Glutamatergic neuron (in vitro differentiated cells): ENCODE measurements at places on chromosomes 2 and 18. TPM values are rescaled to one million over a fixed set of nuclear protein-coding genes. Genes with fewer than 3 reads are reported as not detected.

Gene G6PC2
- not detected for total RNA-seq

DNA sequence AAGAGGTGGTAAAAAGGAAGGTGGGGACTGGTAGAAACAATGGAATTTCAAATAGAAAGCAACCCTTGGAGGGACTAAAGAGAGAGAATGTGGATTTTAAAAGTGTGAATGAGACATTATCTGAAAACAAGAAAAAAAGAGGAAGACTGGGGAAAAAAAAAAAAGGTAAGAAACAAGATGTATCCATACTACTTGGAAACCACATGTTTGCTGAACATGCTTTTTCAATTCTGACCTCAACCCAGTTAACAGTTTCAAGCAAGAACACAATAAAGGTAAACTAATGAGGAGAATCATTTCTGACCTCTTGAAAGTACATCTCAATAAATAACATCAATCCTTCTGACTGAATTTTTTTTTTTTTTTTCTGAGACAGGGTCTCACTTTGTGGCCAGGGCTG lies 2.6 kb downstream of the FARSB start:
- no peak overlapping the region for H3K27ac ChIP-seq
- peaks cover 6% of the 10 kb centered on the region for H3K27me3 ChIP-seq
- H3K4me3 ChIP-seq: no peak overlapping the region
- no peak for DNase-seq
- H3K36me3 ChIP-seq: no peaks in the 10 kb centered on the region

Gene GALM
- 1.0 TPM for total RNA-seq

GRCh38 chr2:24253303-24253919 lies 78.6 kb downstream of the FAM228A start:
- H3K4me3 ChIP-seq: no peak overlapping the region
- no peak overlapping the region for H3K27ac ChIP-seq
- H3K4me1 ChIP-seq: no peaks in the 10 kb centered on the region
- no peak for DNase-seq
- H3K36me3 ChIP-seq: no peaks in the 10 kb centered on the region

- H3K36me3 ChIP-seq: no peaks in the 10 kb centered on the region
- no peaks in the 10 kb centered on the region for H3K4me1 ChIP-seq
- no peak overlapping the region for H3K4me3 ChIP-seq
- H3K27me3 ChIP-seq: peaks cover 1% of the 10 kb centered on the region
- DNase-seq: no peak
Observed at GRCh38 chr2:38174646-38175423, 98.9 kb upstream of the CYP1B1 start.

GRCh38 chr18:58777471-58777870 lies 87.2 kb upstream of the ZNF532 start:
- peaks cover 3% of the 10 kb centered on the region for H3K4me1 ChIP-seq
- no peak overlapping the region for H3K27ac ChIP-seq
- no peaks in the 10 kb centered on the region for H3K36me3 ChIP-seq

- H3K36me3 ChIP-seq: no peaks in the 10 kb centered on the region
- H3K27ac ChIP-seq: no peak overlapping the region
- H3K4me3 ChIP-seq: no peak overlapping the region
- no peaks in the 10 kb centered on the region for H3K27me3 ChIP-seq
- DNase-seq: no peak
- peaks cover 2% of the 10 kb centered on the region for H3K4me1 ChIP-seq
Observed at GRCh38 chr2:190443778-190444481, 35.8 kb downstream of the MFSD6 start.

GRCh38 chr2:186716004-186716403 lies 22.1 kb downstream of the FAM171B start:
- peaks cover 61% of the 10 kb centered on the region for H3K4me1 ChIP-seq
- H3K27ac ChIP-seq: no peak overlapping the region
- H3K36me3 ChIP-seq: no peaks in the 10 kb centered on the region
- H3K4me3 ChIP-seq: no peak overlapping the region

DNA sequence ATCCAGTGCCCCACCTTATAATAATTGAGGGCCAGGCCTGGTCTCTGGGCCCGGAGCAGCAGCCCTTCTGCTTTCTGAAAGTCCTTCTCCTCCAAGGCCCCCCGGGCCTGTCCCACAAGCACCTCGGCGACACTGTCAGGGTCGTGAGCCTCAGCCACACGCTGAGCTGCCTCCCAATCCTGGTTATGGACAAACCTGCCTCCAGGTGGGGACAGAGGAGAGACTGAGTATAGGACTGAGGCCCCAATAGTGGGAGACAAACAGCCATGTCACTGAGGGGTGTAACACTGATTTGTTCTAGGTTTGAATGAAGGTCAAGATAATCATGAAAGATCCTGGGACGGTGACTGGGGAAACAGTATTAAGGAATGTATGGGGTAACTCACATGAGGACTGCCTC lies 11.8 kb downstream of the KRTCAP3 start:
- H3K36me3 ChIP-seq: peaks cover 6% of the 10 kb centered on the region
- no peak overlapping the region for H3K27ac ChIP-seq
- no peaks in the 10 kb centered on the region for H3K27me3 ChIP-seq
- DNase-seq: no peak
- peaks cover 1% of the 10 kb centered on the region for H3K4me1 ChIP-seq
- no peak overlapping the region for H3K4me3 ChIP-seq

DNA sequence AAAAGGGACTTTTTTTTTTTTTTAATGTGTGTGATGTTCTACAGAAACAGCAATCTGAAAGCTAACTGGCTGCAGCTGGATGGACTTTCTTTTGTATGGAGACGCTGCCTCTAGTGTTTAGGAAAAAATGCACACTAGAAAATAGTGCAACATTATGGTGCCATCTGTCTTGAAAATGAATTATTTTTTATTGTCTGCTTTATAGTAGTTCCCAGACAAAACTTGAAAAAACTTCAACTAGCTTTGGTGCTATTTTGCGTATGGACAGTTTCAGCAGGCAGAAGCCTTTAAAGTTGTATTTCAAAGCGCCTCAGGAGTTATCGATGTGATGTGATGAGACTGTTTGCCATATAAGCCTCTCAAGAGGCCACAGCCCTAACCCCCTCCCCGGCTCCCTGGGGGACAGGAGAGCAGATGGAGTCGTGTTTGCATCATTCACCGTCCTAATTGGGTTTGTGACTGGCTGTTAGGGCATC lies 86.9 kb downstream of the LTBP1 start:
- H3K27ac ChIP-seq: peak overlapping the region; percentile 95
- H3K4me1 ChIP-seq: peaks cover 32% of the 10 kb centered on the region
- H3K4me3 ChIP-seq: peak overlapping the region; percentile 78
- H3K36me3 ChIP-seq: no peaks in the 10 kb centered on the region
- DNase-seq: peak; percentile 96
- H3K27me3 ChIP-seq: peaks cover 2% of the 10 kb centered on the region

DNA sequence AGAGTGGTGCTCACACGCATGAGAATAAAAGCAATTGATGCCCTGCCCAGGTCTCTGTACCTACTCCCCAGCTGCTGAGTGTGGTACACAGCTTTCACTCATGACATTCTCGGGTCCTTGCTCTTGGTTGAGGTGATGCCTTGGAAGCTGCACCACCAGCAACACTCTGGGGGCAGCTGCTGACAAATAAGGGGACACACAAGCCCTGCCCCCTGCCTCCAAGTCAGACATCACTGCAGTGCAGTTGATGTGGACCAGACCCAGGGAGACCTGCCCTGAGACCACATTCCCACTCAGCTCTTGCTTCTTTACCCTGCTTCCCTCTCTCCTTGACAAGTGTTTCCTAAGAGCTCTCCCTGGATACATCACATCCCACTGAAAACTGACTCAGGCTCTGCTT lies 225.6 kb downstream of the ZBTB7C start:
- no peaks in the 10 kb centered on the region for H3K36me3 ChIP-seq
- no peak overlapping the region for H3K27ac ChIP-seq
- H3K27me3 ChIP-seq: no peaks in the 10 kb centered on the region
- H3K4me1 ChIP-seq: peaks cover 24% of the 10 kb centered on the region
- H3K4me3 ChIP-seq: no peak overlapping the region

DNA sequence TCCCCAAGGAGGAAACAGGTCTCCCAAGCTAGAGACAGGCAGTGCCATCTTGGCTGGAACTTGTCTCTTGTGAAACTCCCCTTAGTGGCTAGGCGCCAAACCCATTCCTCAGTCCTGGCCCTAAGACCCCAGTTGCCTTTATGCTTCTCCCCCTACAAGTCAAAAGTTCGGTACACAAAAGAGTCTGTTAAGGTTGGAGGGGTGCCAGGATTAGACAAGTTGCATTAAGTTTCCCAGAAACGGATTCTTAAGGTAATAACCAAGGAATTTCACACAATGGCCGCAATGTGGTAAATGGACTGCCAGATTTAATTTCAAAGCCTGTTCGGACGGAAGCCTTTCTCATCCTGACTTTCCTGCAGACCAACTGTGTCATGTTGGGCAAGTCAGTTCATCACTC lies 80.7 kb downstream of the CCBE1 start:
- DNase-seq: no peak
- H3K4me1 ChIP-seq: no peaks in the 10 kb centered on the region
- no peaks in the 10 kb centered on the region for H3K27me3 ChIP-seq

DNA sequence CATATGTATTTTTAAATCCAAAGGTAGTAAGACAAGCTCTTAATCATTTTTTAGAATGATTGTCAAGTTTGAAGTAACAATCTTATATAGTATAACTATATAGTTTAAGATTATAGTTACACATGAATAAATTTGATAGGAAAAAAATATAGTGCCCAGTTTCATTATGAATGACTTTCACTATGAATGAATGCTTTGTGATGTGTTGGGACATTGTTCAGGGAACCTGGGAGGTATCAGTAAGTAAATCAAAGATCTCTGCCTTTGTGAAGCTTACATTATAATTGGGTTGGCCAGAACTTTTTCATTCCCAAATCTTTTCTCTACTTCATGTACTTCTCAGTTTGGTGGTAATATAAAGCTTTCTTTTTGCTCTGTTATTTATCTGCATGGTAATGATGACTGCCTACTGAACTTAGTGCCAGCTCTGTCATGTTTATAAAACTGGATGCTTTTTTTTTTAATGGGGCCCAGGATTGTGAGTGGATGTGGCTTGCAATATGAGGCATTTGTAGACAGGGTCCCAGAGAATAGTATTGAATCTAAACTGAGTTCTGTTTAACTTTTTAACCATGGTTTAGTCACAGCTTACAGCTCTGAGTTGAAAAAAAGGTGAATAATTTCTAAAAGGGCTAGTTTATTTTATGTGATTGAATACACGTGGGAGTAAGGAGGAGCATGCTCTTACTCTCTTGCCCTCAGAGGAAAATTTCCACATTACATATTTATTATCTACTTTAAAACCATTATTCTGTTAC lies 23.3 kb downstream of the GLS start:
- no peak overlapping the region for H3K4me3 ChIP-seq
- no peak for DNase-seq

DNA sequence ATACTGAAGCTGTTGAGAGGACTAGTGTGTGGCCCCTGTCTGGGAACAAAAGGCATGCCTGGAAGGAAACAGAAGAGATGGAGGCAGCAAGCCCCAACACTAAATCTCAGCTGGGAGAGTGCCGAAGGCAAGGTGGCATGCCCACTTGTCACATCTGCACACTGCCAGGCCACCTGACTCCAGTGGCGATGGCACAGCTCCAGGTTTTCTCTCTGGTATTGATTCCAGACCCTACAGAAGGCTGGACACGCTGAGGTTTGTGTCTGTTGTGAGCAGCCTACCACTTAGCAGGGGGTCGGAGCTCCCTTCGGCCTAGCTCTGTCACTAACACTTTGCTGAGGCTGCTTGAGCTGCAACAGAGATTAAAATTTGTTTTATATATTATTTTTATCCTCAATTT lies 307.3 kb downstream of the TDRD15 start:
- H3K27me3 ChIP-seq: peaks cover 1% of the 10 kb centered on the region
- no peak overlapping the region for H3K27ac ChIP-seq
- no peak for DNase-seq
- H3K36me3 ChIP-seq: no peaks in the 10 kb centered on the region
- no peaks in the 10 kb centered on the region for H3K4me1 ChIP-seq

GRCh38 chr2:126653109-126653508 lies 2.8 kb upstream of the GYPC start:
- no peak overlapping the region for H3K4me3 ChIP-seq
- H3K27ac ChIP-seq: no peak overlapping the region
- no peaks in the 10 kb centered on the region for H3K36me3 ChIP-seq
- no peak for DNase-seq

Gene GRP
- total RNA-seq: not detected

DNA sequence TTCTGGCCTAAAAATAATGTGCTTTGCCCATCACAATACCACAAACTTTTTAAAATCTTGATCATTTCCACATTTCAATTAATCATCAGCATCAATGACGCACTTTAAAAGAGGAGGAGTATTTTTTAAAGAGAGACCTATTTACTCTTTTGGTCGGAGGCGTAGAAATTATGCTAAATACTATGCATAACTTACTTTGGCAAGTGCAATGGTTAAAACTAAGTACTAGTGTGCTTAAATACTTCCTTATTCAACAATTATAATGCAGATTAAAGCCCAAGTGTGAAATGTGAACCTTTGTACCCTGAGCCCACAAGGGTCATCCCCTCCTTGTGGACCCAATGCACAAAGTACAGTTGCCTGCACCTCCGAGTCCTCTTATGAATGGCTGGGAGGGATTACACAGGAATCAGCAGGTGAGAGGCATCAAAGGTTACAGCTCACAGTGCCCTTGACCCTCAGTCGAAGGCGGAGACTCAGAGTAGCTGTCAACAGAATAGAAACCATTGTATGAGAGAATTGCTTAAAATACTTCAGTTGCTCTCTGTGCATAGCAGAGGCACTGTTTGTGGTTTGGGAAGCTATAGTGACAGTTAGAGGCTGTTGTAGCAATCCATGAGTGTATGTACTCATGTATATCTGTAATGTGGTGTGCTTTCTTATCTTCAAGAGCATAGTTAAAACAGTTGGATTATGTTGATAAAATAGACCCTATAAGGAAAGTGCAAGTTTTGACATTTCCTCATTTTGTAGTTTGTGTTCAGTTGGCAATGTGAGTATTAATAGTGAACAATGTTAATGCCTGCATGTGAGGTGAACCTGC lies 151.7 kb upstream of the ITGA4 start:
- DNase-seq: no peak
- no peak overlapping the region for H3K27ac ChIP-seq
- no peaks in the 10 kb centered on the region for H3K27me3 ChIP-seq

Gene GKN2
- not detected for total RNA-seq
